ENCODE measurements at places on chromosomes 1 and 21.

GRCh38 chr1:187226396-187226795 is 397.6 kb downstream of the PLA2G4A start:
- H3K27ac ChIP-seq: no peak overlapping the region
- H3K36me3 ChIP-seq: no peaks in the 10 kb centered on the region
- no peak overlapping the region for H3K4me3 ChIP-seq
- H3K4me1 ChIP-seq: no peaks in the 10 kb centered on the region

- H3K27ac ChIP-seq: no peak overlapping the region
- H3K4me3 ChIP-seq: no peak overlapping the region
- peaks cover 10% of the 10 kb centered on the region for H3K4me1 ChIP-seq
- H3K27me3 ChIP-seq: peaks cover 31% of the 10 kb centered on the region
Observed at GRCh38 chr1:245578771-245579170, 424.0 kb downstream of the KIF26B start.

DNA sequence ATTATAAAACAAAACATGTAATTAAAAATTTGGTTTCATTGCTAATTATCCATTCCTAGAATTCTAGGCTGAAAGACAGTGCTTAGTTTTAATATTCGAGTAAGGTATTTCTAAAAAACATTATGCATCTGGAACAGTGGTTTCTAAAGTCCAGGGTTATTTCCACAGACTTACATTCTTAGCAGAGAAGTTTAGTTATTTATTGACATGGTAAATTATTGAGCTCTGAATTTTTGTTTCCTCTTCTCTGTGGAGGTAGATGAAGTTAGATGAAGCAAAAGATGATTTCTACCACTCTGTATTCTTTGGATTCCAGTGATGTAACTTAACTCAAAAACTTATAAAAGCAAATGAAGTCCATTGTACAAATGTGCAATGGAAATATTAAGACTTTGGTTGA is 709.4 kb downstream of the MRPL39 start:
- H3K36me3 ChIP-seq: no peaks in the 10 kb centered on the region
- DNase-seq: no peak
- H3K27me3 ChIP-seq: no peaks in the 10 kb centered on the region
- H3K4me3 ChIP-seq: no peak overlapping the region

- H3K4me1 ChIP-seq: peaks cover 14% of the 10 kb centered on the region
- no peak overlapping the region for H3K27ac ChIP-seq
- DNase-seq: no peak
- H3K27me3 ChIP-seq: no peaks in the 10 kb centered on the region
- no peak overlapping the region for H3K4me3 ChIP-seq
Observed at GRCh38 chr1:227540170-227541098, 22.9 kb upstream of the ZNF678 start.

DNA sequence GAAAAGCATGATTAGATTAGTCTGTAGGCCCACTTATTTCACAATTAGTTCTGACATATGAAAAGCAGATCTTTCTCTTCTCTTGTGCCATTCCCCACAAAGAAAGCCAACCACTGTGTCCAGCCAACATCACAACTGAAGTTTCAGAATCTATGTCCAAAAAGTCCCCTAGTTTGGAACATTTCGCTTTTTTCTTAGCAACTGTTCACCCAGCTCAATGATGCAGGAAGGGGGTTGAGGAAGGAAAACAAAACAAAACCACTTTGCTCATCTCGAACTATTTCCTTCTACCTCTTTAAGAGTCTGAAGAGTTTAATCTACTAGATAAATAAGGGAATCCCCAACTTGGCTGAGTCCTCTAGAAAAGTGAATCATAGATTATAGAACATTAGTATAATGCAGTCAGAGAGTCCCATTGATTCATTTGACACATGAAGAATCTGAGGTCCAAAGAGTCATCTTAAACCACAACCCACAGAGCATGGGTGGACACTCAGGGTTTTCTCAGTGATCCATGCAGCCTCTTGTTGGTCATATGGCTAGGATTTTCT is 159.3 kb upstream of the SGIP1 start:
- DNase-seq: peak; percentile 75
- H3K4me3 ChIP-seq: no peak overlapping the region
- H3K4me1 ChIP-seq: peaks cover 4% of the 10 kb centered on the region
- H3K27ac ChIP-seq: peak overlapping the region; percentile 29

Data from mesenchymal stem cell (in vitro differentiated cells and primary cell).